ENCODE measurements at places on chromosomes 16 and 17.

GRCh38 chr16:4179020-4179419 is 62.8 kb upstream of the ADCY9 start:
- DNase-seq: no peak

DNA sequence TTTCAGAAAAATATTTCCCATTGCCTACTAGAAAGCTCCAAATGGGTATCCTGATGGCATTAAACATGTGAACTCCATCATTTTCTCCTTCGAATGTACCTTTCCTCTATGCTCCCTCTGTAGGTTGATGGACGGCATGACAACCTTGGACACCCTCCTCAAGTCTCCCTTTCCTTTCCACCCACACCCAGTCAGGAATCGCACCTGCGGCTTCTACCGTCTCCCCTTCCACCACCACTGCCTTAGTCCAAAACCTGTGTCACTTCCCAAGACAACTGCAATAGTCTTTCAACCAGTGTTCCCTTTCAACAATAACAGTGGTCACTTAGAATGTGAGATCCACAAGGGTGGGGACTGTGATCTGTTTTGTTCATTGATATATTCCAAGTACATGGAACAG is 233.1 kb upstream of the AXIN2 start:
- peak; percentile 12 for DNase-seq

GRCh38 chr16:53817812-53818550 is 114.0 kb downstream of the FTO start:
- no peak for DNase-seq

DNA sequence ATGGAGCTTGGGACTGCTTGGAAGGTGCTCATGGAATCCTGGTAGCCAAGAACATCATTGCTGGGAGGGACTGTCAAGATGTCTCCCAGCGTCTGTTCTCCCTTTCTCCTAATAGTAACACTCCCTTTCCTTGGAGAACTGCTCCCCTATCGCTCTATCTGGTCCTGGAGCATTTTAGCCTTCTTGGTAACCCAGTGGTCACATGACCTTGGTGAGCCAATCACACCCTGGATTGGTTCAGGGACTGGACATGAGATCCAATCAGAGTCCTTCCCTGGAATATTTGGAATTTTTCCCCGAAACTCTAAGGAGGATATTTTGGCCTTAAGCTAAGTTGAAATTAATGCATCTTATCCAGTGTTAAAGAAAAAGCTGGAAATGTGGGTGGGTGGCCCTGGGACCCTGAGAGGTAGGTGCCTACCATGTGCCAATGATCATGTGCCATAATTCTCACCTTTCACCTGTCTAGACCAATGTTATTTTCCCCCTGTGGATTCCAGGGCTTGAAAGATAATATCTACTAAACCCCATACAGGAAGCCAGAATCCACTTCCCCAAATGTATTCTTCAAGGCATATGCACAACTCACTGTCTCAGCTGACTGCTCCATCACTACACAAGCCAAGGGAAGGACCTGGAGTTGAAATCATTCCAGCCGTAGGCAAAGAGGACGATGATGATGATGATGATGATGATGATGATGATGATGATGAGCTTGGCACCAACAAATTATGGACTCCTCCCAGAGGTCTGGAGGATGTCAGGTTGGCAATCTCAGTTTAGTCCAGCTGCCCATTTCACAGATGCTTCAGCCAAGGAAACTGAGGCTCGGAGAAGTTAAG is 193.2 kb downstream of the RAB11FIP4 start:
- no peak for DNase-seq

DNA sequence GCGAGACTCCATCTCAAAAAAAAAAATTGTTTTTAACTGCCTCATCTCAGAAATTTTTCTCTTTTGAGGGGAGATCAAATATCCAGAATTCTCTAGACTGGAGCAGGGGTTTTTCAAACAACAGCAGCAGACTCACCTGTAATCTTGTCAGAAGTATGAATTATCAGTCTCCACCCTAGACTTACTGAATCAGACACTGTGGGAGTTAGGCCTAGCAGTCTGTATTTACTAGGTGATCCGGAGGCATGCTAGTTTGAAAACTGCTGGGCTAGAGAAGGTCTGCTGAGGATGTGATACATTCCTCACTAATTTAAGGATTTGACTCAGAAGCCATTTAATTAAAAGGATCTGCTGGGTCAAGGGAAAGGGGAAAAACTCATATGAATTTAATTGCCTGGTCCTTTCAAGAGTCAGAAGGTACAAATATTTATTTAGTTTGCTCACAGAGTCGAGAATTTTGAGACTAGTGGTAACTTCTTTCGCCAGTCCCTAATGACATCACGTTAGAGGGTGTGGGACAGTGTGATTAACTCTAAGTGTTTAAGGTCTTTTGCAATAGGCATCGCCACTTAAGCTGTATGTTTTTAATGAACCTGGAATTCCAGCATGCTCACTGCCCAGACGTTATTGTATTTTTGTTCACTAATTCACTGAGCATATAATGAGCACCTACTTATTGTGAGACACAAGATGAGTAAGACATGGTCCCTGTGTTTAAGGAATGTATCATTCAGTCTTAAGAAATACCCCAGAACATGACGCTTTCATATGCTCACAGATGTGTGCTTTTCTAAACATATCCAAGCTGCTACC is 14.2 kb downstream of the ATP6V0A1 start:
- no peak for DNase-seq

Data from CD4-positive, alpha-beta T cell treated with Interleukin-17A for 4 hours (primary cell).